ENCODE measurements at places on chromosomes 2 and 18.

- no peak for DNase-seq
Measured at GRCh38 chr18:76134628-76135027, 360.4 kb downstream of the ZNF516 start.

- no peak for DNase-seq
Measured at GRCh38 chr2:138779781-138780445, at the start of gene NXPH2. Gene NXPH2, minus strand, starts transcription at chr2:138780390. Its CDS starts 149 bp downstream, at chr2:138780241.

GRCh38 chr2:181465676-181466375 lies 8.6 kb downstream of the ITGA4 start:
- DNase-seq: no peak

DNA sequence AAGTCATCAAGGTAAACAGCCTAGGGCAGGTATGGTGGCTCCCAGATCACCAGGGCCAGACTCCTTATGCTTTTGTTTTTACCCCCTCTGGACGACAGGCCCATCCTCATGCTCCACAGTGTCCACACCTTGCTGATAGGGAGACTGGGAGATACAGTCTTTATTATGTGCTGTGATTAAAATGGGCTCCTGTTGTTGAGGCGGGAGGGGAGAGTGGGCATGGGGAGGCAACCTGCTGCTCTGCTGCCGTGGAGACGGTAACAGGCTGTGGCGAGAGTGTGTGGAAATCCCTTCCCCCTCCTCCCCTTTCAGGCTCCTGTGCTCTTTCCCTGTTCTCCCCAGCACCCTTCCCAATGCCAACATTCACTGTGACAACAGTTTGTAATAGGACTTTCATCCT lies 38.2 kb upstream of the PNO1 start:
- no peak for DNase-seq

- DNase-seq: peak; percentile 57
Measured at GRCh38 chr18:35588995-35589394, 7.5 kb downstream of the GALNT1 start.

DNA sequence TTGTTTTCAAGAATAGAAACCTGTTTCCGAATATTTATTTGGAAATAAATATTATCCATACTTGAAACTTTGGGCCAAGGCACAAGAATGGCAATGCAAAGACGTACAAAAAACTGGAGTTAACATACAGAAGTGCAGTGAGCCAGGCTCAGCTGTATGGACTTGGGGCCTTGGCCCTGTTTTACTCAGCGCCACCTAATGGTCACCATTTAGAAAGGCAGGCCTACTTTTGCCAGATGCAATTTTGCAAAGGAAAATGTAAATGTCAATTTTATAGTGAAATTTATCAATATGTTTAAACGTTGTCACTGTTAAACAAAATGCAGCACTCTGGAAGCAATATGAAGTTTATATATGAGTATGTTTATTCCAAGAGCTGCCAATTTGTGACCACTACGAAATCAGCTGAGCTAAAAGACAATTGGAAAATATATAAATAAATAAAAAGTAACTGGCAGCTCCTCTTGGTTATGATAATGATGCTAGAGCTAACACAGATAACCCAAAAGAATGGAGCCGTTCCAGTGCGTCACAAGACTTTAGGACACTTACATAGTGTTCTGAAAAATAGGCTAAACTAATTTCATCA lies 155.0 kb downstream of the ARHGAP15 start:
- DNase-seq: no peak

- no peak for DNase-seq
Measured at GRCh38 chr18:12394428-12394827, 13.3 kb upstream of the PRELID3A start.

- no peak for DNase-seq
Measured at GRCh38 chr2:96762529-96763311, 2.0 kb downstream of the CNNM4 start.

Data from CD4-positive, alpha-beta T cell (primary cell).